Trophoblast cell (in vitro differentiated cells and primary cell): ENCODE measurements at places on chromosomes 13 and 19.

GRCh38 chr13:77022341-77022740, 4.6 kb downstream of the FBXL3 start:
- peak; percentile 29 for DNase-seq

DNA sequence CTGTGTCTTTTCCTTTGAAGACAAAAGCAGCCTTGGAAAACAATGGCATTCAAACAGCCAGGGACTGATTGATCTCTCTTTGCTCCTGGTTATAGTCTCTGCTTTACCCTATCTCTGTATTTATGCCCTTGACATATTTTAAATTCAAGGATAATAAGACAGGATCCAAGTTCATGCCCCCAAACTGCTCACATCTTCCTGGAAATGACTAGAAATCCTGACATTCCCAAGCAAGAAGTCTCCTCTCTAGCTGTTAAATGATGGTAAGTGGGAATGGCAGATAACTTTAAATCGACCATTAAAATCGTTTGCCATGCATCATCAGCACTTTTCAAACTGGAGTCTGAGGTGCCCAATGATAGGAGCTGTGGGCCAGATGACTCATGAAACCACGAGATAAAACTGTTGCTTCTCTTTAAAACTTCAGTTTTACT, 435.6 kb downstream of the FOXO1 start:
- no peak for DNase-seq

DNA sequence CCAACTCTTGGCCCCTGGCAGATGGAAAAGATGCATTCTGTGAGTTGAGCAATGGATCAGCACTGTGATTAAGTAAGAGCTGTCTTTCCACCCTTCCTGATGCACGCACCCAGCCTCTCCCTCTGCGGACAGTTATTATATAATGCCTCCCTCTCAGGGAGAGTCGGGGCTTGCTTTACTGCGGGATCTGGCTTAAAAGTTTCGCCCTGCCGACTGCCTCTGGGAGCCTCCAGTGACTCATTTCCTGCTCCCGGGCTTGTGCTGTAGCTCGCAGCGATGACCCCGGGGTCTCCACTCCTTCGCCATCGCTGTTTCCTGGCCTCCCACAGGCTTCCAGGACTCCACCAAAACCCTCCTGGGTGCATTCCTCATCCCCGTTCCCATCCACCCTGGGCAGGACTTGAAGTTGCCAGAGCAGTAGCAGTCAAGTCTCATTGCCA, 107.4 kb upstream of the SLC7A1 start:
- DNase-seq = peak; percentile 55

GRCh38 chr13:65834897-65835296, 1395.2 kb downstream of the PCDH9 start:
- DNase-seq = no peak

- DNase-seq = no peak
Measured at GRCh38 chr19:16518483-16519229, 22.5 kb downstream of the C19orf44 start.

DNA sequence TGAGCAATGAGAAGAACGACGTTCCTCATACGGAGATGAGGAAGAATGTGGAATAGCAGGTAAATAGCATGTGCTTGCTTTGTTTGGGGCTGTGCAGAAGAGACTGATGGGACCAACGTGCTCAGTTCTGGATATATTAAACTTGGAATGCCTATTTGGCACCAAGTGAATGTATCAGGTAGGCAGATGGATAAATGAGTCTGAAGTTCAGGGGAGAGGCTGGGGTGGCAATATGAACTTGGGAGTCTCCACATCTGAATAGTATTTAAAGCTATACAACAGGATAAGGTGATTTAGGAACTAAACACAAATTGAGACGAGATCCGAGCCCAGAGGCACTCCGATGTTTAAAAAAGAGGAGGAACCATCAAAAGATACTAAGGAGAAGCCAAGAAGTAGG, 12.7 kb upstream of the USPL1 start:
- DNase-seq = no peak

DNA sequence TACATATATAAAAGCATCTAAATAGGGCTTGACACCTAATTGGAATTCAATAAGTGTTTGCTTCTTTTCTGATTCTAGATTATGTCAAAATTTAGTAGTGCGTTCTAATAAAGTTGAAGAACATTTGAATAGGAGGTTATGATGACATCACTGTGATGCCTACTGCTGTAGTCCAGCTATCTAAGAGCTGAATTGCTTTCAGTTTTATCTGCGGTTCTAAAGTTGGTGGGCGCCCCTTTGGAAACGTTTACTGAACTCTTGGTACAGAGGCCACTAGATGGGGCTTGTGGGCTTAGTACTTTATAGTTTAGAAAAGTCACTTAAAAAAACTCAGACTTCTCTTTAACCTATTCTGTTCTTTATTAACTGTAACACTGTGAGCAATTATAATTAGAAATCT, 776.9 kb downstream of the GPC5 start:
- DNase-seq = no peak

- DNase-seq = no peak
Measured at GRCh38 chr13:49897713-49898112, 38.4 kb downstream of the SPRYD7 start.

DNA sequence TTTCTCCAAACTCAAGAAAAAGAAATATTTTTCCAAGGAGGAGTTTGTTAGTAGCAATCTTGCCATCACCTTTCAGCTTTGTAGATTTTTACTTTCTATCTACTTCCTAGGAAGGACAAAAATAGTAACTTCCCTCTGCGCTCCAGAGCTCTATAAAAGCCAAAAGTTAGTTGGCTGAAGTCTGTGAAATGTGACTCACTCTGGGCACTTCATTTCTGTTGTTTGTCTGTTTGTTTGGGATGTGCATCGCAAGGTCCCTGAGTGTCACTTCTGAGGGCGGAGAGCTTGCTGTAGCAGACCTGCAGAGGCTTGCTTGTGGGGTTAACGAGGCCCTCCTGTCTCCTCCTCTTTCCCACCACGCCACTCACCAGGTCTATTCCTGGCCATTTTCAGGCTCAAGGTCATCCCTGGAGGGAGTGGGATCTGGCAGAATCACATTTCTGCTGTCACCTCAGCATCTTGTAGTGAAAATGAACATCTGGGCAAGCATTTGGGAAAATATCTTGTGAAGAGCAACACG, 307.6 kb downstream of the GPC6 start:
- DNase-seq = no peak
